ENCODE measurements at places on chromosomes 12 and 14.

DNA sequence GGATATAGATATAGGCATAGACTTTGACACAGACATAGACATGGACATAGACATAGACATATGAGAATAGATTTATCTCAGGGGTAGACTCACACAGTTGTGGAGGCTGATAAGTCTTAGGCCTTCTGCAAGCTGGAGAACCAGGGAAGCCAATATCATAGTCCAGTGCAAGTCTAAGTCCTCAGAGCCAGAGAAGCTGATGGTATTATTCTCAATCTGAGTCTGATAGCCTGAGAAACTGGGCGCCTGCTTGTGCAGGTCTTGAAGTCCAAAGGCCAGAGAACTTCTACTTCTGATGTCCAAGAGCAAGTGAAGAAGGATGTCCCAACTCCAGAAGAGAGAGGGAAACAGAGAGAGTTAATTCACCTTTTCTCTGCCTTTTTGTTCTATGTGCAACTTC lies 476.5 kb downstream of the SLC6A15 start:
- DNase-seq: no peak

DNA sequence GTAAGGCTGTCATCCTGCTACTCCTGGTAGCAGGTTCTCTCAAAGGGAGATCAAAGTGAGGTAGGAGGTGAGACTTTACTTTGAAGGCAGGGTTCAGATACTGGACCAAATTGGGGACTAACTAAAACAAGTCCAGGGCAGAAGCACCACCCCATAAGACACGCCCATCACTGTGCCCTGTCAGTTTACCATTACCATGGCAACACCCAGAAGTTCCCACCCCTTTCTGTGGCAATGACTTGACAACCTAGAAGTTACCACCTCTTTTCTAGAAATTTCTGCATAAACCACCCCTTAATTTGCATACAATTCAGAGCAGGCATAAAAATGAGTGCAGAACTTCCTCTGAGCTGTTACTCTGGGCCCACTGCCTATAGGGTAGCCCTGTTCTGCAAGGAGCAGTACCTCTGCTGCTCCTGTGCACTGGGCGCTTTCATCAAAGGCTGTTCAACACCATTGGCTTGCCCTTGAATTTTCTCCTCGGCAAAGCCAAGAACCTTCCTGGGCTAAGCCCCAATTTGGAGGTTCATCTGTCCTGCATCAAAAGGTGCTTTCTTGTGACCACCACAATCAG lies 64.8 kb upstream of the MAX start:
- DNase-seq: no peak

- no peak for DNase-seq
Measured at GRCh38 chr14:75910048-75910447, 71.7 kb downstream of the TGFB3 start.

GRCh38 chr14:81819344-81819743 lies 285.7 kb upstream of the SEL1L start:
- DNase-seq: no peak

- DNase-seq: no peak
Measured at GRCh38 chr14:95346266-95346665, 26.6 kb upstream of the CLMN start.

GRCh38 chr12:108594-108993 lies 42.0 kb downstream of the IQSEC3 start:
- no peak for DNase-seq

DNA sequence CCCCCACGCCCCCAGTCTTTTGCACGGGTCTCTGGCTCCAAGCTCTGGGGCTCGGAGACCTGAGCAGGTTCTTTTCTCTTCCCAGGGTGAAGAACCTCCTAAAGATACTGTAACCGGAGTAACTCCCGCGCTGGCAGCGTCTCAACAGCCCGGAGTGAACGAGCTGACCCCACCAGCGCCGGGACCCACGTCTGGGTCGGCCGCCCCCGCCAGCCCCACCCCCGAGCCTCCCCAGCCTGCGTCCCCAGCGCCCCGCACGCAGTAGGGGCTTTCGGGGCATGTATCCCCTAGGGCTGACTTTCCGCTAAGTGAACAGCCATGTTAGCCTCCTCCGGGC lies 858 bp downstream of the SLC35F4 start:
- no peak for DNase-seq

DNA sequence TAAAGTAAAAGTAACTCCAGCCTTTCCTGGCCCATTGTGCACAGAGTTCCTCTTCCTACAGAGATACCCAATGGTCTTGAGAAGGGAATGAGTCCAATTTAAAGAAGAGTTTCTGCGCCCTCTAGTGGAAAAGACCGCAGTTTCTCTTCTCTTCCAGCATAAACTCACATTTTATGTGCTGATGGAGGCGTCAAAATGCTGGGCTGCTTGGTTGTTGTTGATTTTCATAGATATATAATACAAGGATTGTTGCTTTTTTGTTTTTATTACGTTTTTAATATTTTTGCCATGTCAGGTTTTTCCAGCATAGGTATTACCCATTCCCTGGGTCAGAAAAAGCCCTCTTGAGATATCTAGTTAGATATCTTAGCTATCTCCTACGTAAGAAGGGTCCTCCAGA lies 356.9 kb upstream of the STXBP6 start:
- DNase-seq: no peak

GRCh38 chr14:104547998-104548700 lies 31.4 kb upstream of the C14orf180 start:
- no peak for DNase-seq

GRCh38 chr14:79136071-79137044 lies 966.2 kb downstream of the NRXN3 start:
- no peak for DNase-seq

GRCh38 chr12:38155526-38156496 lies 160.8 kb upstream of the ALG10B start:
- no peak for DNase-seq

- DNase-seq: peak; percentile 36
Measured at GRCh38 chr12:64256166-64256800, 34.2 kb upstream of the KICS2 start.

GRCh38 chr12:111222027-111222414 lies 146.9 kb downstream of the PHETA1 start:
- no peak for DNase-seq

DNA sequence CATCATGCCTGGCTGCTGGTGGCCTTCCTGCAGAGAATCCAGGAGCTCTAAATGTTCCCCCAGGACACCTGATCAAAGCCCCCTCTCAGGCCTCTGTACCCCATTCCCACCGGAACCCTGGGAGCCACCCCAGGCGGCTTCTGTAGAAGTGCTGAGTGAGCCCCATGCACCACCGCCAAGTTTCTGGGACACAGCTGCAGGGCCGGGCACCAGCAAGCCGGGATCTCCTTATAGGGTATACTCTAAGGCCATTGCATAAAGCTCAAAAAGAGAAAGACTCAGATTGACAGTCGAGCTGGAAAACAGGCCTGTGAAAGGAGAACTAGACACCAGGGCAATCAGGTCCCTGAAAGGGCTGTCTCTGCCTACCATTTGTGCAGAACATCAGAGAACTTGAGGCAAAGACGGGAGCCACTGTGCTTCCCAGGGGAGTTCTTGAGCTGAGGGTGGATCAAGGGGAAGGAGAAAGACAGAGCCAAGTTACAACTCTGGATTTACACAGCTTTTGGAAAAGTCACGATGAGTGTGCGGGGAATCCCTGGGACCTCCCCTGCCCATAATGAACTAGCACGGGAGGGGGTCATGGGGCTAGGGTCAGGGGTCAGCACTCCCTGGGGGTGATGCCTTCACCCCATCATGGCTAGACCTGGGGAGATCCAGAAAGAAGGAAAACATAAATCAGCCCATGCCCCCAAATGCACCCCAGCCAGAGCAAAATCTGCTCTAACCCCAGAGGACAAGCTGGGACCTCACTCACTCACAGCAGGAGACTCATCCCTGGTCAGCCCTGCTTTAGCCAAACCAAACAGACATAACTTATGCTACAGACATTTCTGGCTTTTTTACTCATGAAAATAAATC lies 51.1 kb downstream of the ITPK1 start:
- DNase-seq: no peak

- no peak for DNase-seq
Measured at GRCh38 chr14:101734246-101734847, 27.2 kb upstream of the PPP2R5C start.

- peak; percentile 25 for DNase-seq
Measured at GRCh38 chr12:80849337-80849736, 88.4 kb downstream of the LIN7A start.

- no peak for DNase-seq
Measured at GRCh38 chr12:83114966-83115365, 428.3 kb downstream of the TMTC2 start.

- DNase-seq: no peak
Measured at GRCh38 chr14:95452893-95453712, 63.3 kb downstream of the SYNE3 start.

- DNase-seq: no peak
Measured at GRCh38 chr14:105531894-105532623, 5.7 kb downstream of the TMEM121 start.

- no peak for DNase-seq
Measured at GRCh38 chr12:16668198-16668597, 62.2 kb upstream of the LMO3 start.

- DNase-seq: no peak
Measured at GRCh38 chr12:47755655-47756562, 2.8 kb downstream of the RAPGEF3 start.

DNA sequence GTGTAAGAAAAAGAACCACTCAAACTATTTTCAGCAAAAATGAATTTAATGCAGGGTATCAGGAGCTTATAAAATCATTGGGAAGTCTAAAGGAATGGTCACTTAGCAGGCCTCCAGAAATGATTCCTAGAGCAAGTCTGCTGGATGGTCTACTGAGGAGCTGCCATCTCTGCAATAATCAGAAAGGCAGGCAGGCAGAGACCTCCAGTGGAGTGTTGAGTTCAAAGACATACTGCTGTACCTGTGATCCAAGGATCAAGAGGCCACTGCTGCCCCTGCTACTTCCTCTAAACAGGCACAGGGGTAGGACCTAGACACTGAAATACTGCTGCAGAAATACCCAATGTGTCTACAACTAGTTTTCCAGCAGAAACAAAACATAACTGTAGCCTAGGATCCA lies 14.5 kb upstream of the KICS2 start:
- no peak for DNase-seq
